CD4-positive, CD25-positive, alpha-beta regulatory T cell (primary cell): ENCODE measurements at places on chromosomes 13 and 19.

- no peaks in the 10 kb centered on the region for H3K4me1 ChIP-seq
- no peak overlapping the region for H3K4me3 ChIP-seq
- H3K27me3 ChIP-seq = peaks cover 3% of the 10 kb centered on the region
- H3K27ac ChIP-seq = no peak overlapping the region
Measured at GRCh38 chr13:109146912-109147647, 517.7 kb downstream of the MYO16 start.

DNA sequence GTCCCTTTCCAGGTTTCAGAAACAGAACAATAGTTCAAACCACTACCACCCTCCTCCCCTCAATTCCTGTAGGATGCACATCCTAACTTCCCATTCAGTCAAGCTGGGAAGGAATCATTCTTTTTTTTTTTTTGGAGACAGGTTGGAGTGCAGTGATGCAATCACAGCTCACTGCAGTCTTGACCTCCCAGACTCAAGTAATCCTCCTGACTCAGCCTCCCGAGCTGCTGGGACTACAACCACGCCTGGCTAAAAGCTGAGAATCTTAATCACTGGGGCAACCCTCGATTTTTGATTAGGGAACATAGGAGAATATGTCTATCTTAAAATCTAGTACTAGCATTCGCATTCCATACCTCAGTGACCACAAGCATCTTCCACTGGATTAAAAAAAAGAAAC lies 146.2 kb downstream of the ABCC4 start:
- no peaks in the 10 kb centered on the region for H3K4me1 ChIP-seq
- no peak for DNase-seq
- H3K4me3 ChIP-seq = no peak overlapping the region
- H3K27ac ChIP-seq = no peak overlapping the region

DNA sequence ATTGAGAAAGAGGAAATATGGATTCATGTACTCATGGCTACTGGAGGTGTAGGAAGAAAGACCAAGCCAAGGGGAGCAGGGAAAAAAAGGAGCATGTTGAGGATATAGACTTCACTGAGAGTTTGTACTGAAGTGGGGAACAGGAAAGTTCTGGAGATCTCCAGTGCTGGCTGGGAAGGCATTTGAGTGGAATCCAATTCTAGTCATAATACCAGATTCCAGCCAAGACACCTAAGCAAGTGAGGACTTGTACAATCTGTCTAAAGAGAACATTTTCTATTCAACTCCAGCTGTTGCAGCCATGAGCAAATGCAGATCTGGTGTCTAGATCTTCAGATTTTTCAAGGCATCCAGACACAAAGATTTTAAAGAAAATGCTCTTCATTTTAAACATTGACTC lies 412.5 kb downstream of the OXGR1 start:
- H3K27ac ChIP-seq = no peak overlapping the region
- no peaks in the 10 kb centered on the region for H3K27me3 ChIP-seq
- no peak overlapping the region for H3K4me3 ChIP-seq
- no peaks in the 10 kb centered on the region for H3K4me1 ChIP-seq
- H3K36me3 ChIP-seq = no peaks in the 10 kb centered on the region

DNA sequence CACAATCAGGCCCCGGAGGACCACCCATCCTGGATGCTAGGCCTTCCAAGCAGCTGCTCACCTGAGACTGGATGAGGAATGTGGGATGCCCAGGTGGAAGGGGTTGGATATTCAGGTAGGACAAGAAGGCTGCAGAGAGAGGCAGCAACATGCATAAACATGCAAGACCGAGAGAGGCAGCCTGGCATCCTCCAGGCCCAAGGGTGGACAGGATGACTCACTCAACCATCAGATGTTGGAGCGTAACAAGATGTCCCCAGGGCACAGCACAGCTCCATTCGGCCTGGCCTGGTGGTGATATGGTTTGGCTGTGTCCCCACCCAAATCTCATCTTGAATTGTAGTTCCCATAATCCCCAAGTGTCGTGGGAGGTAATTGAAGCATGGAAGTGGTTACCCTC lies 10.0 kb upstream of the CABP5 start:
- H3K27me3 ChIP-seq = no peaks in the 10 kb centered on the region
- no peak overlapping the region for H3K27ac ChIP-seq
- H3K4me1 ChIP-seq = no peaks in the 10 kb centered on the region
- H3K36me3 ChIP-seq = no peaks in the 10 kb centered on the region
- no peak for DNase-seq

GRCh38 chr19:58513694-58514563 lies 2.1 kb upstream of the SLC27A5 start:
- DNase-seq = peak; percentile 84
- H3K36me3 ChIP-seq = peaks cover 4% of the 10 kb centered on the region
- peaks cover 30% of the 10 kb centered on the region for H3K4me1 ChIP-seq
- no peaks in the 10 kb centered on the region for H3K27me3 ChIP-seq

- H3K4me1 ChIP-seq = no peaks in the 10 kb centered on the region
- H3K4me3 ChIP-seq = no peak overlapping the region
- no peaks in the 10 kb centered on the region for H3K36me3 ChIP-seq
- H3K27ac ChIP-seq = no peak overlapping the region
- H3K27me3 ChIP-seq = no peaks in the 10 kb centered on the region
Measured at GRCh38 chr19:43651758-43652545, 12.3 kb upstream of the CADM4 start.

- no peaks in the 10 kb centered on the region for H3K36me3 ChIP-seq
- no peaks in the 10 kb centered on the region for H3K4me1 ChIP-seq
- no peaks in the 10 kb centered on the region for H3K27me3 ChIP-seq
Measured at GRCh38 chr13:44746690-44747089, 170.6 kb upstream of the TSC22D1 start.

DNA sequence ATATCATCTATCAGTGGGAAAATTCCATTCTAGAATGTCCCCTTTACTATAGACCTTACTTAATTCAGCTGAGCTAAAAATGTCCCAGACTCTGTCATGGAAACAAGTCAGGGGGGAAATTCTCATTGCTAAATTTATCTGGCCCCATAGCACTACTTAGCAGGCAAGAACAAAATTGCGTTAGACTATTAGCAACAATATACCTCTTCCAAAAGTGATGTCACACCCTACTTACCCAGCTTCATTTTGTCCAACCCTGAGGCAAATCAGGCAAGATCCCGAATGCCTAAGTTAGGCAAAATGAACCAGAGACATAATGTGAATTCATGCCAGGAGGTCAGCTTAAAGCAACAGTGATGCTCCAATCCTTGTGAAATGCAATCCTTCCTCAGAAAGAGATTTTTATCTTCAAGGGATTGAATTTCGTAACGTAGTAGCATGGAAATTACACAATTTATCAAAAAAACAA lies 93.7 kb downstream of the FRY start:
- H3K36me3 ChIP-seq = no peaks in the 10 kb centered on the region
- no peak for DNase-seq
- H3K4me1 ChIP-seq = no peaks in the 10 kb centered on the region
- no peaks in the 10 kb centered on the region for H3K27me3 ChIP-seq
- H3K27ac ChIP-seq = no peak overlapping the region
